ENCODE measurements at places on chromosomes 16 and 17. TPM values are rescaled to one million over a fixed set of nuclear protein-coding genes. Genes with fewer than 3 reads are reported as not detected.

Gene TMC7
- total RNA-seq: not detected

- no peak for DNase-seq
- no peaks in the 10 kb centered on the region for H3K27me3 ChIP-seq
- peaks cover 44% of the 10 kb centered on the region for H3K36me3 ChIP-seq
- peaks cover 59% of the 10 kb centered on the region for H3K4me1 ChIP-seq
- H3K4me3 ChIP-seq: peak overlapping the region; percentile 93
- H3K27ac ChIP-seq: peak overlapping the region; percentile 67
These were observed 2.6 kb downstream of the PPP1R9B start for GRCh38 chr17:50147841-50148225.

DNA sequence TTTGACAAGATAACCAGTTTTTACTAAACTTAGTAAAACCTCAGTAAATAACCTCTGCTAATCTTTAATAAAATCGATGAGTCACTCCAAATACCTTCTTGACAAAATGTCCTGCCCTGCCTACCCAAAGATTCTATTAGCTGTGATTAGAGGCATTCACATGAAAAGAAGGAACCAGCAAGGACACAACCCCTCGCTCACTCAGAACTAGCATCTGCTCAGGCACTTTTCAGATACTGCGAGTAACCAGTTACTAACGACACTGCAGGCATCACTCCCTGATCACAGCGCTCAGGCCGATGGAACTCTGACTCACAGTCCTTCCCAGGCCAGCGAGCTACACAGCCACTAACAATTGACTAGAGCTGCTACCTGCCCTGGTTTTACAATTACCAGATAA is 24.3 kb downstream of the PELP1 start:
- no peaks in the 10 kb centered on the region for H3K27me3 ChIP-seq
- H3K27ac ChIP-seq: no peak overlapping the region
- H3K36me3 ChIP-seq: peaks cover 32% of the 10 kb centered on the region
- peaks cover 5% of the 10 kb centered on the region for H3K4me1 ChIP-seq
- no peak overlapping the region for H3K4me3 ChIP-seq

Gene ACSM5
- total RNA-seq: not detected

DNA sequence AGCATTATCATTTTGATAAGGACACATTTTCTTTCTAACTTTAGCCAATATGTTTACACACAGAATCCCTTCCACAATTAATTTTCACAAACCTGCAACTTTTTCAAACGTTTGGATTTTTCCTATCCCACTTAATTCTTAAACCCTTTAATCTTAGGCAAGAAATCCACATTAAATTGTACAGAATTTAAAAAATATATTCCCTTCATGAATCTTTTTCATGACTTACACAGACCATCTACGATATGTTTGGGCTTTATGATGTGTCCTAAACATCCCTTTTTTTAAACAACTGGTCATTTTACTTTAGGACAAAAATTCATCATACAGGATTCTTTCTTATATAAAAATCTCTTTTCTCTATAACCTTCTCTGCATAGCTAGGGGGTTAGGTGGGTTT is 241.5 kb upstream of the CNTNAP4 start:
- no peak overlapping the region for H3K27ac ChIP-seq
- H3K4me3 ChIP-seq: no peak overlapping the region
- H3K4me1 ChIP-seq: no peaks in the 10 kb centered on the region
- H3K27me3 ChIP-seq: no peaks in the 10 kb centered on the region
- H3K36me3 ChIP-seq: no peaks in the 10 kb centered on the region
- no peak for DNase-seq

GRCh38 chr17:49894761-49895160 is 46.9 kb upstream of the TAC4 start:
- H3K27me3 ChIP-seq: peaks cover 52% of the 10 kb centered on the region
- no peaks in the 10 kb centered on the region for H3K36me3 ChIP-seq
- H3K4me3 ChIP-seq: no peak overlapping the region
- H3K27ac ChIP-seq: no peak overlapping the region
- no peak for DNase-seq

Gene METTL2A
- total RNA-seq: 18.4 TPM

Gene CCDC92B
- total RNA-seq: 0.08 TPM

Gene MFSD6L
- total RNA-seq: 1.4 TPM

Gene SEPTIN1
- total RNA-seq: 383 TPM

Gene TAT
- total RNA-seq: not detected

- peaks cover 3% of the 10 kb centered on the region for H3K36me3 ChIP-seq
- H3K4me1 ChIP-seq: peaks cover 12% of the 10 kb centered on the region
- no peak overlapping the region for H3K27ac ChIP-seq
- no peaks in the 10 kb centered on the region for H3K27me3 ChIP-seq
- DNase-seq: no peak
- no peak overlapping the region for H3K4me3 ChIP-seq
These were observed 14.2 kb downstream of the SAP30BP start for GRCh38 chr17:75681289-75681688.

Gene GUCY2D
- total RNA-seq: not detected

DNA sequence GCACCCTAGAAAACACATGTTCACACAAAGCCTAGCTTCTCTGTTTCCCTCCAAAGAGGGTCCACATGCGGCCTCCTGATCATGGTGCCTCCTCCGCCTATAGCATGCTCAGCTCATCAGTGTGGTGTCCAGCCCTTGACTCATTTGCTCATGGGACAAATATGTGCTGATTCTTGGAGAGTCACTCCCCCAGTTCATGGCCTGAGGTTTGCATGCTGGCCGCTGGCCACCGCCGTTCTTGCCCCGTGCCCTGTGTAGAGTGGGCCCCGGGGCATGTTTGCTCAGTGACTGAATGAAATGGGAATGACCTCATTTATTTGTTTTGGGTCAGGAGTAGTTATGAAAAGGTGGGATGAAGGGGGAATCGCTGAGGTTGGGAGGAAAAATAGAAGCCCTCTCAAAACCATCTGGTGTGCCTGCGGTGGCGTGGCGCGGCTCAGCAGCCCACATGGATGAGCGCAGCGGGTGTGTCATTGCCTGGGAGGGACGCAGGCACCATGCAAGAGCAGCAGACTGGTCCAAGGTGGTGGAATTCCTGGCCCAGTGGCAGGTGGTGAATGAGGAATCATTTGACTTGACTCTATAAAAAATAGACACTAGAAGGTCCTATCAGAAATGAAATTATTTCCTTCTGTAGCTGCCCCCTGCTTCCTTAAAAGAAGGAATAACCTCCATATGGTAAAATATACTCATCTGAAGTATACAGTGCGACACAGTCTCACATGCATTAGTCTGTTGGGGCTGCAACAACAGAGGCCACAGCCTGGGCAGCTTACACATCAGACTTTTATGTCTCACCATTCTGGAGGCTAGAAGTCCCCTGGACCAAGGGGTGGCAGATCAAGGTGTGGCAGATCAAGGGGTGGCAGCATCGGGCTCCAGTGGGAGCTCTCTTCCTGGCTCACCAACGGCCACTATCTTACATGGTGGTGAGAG is 31.7 kb downstream of the CRISPLD2 start:
- H3K4me1 ChIP-seq: no peaks in the 10 kb centered on the region
- no peaks in the 10 kb centered on the region for H3K36me3 ChIP-seq
- H3K27ac ChIP-seq: no peak overlapping the region
- no peak overlapping the region for H3K4me3 ChIP-seq
- no peaks in the 10 kb centered on the region for H3K27me3 ChIP-seq
- no peak for DNase-seq

- no peak overlapping the region for H3K27ac ChIP-seq
- H3K4me3 ChIP-seq: peak overlapping the region; percentile 74
- peaks cover 87% of the 10 kb centered on the region for H3K27me3 ChIP-seq
- no peak for DNase-seq
These were observed 902 bp downstream of the DLX4 start for GRCh38 chr17:49969795-49970389.
